ENCODE measurements at places on chromosomes 11 and 22. TPM values are rescaled to one million over a fixed set of nuclear protein-coding genes. Genes with fewer than 3 reads are reported as not detected.

Gene CRYBB2
- total RNA-seq: not detected

Gene PVALB
- not detected for total RNA-seq

Gene OR52I2
- total RNA-seq: not detected

Gene HORMAD2
- not detected for total RNA-seq

Gene PNPLA5
- not detected for total RNA-seq

Gene MMP13
- not detected for total RNA-seq

Gene OR5A1
- not detected for total RNA-seq

Gene YAP1
- 53.4 TPM for total RNA-seq

Gene SERHL2
- total RNA-seq: 0.28 TPM

Gene CCDC188
- not detected for total RNA-seq

Gene DCUN1D5
- total RNA-seq: 65.2 TPM

Gene MYRF
- total RNA-seq: 14.2 TPM

Gene FAM83F
- total RNA-seq: not detected

Gene OR51B2
- not detected for total RNA-seq

Gene SHANK3
- 4.5 TPM for total RNA-seq

Gene CRYBB3
- not detected for total RNA-seq

Gene MOGAT2
- total RNA-seq: not detected

Gene OR10A2
- total RNA-seq: not detected

Gene SOX6
- total RNA-seq: not detected

Gene UPK3A
- not detected for total RNA-seq

Gene TMEM135
- total RNA-seq: 15.4 TPM

Gene BIK
- 2.1 TPM for total RNA-seq

Gene SLC22A25
- total RNA-seq: not detected

Gene SOX10
- total RNA-seq: not detected

Gene CYP2R1
- 12.1 TPM for total RNA-seq

Gene CRACR2B
- 5.7 TPM for total RNA-seq

Data from A549 treated with Mapracorat at 1 μM for 4 hours (cell line).